ENCODE measurements at places on chromosomes 12 and 14.

GRCh38 chr12:104055686-104056388, 5.8 kb upstream of the GLT8D2 start:
- DNase-seq, result no peak

- no peak for DNase-seq
These were observed 5.8 kb downstream of the MARK3 start for GRCh38 chr14:103391048-103391447.

GRCh38 chr12:113537046-113537750, 65.5 kb upstream of the LHX5 start:
- no peak for DNase-seq

- DNase-seq, result no peak
These were observed 291.1 kb upstream of the TBX3 start for GRCh38 chr12:114974826-114975639.

- DNase-seq, result no peak
These were observed 546.6 kb upstream of the TBX3 start for GRCh38 chr12:115230606-115231005.

- DNase-seq, result no peak
These were observed 22.3 kb downstream of the MSRB3 start for GRCh38 chr12:65300679-65301349.

GRCh38 chr12:44063671-44064070, 227.8 kb downstream of the TMEM117 start:
- DNase-seq, result no peak

DNA sequence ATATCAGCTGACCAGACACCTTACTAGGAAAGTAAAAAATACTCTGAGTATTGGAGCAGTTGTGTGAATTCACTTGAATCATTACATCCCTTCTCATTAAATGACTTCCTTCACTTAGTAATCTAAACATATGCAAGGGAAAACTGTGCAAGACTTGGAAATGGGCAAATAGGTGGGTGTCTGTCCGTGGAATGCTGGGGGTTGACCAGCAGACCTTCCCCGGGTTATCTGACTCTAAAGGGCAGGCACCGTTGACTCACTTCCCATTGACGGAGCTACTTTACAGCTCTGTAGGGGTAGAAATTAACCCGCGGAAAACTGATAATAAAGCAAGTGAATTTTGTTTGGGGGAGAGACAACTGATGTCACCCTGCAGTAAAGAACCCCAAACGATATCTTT, 199.3 kb downstream of the TTC7B start:
- no peak for DNase-seq

DNA sequence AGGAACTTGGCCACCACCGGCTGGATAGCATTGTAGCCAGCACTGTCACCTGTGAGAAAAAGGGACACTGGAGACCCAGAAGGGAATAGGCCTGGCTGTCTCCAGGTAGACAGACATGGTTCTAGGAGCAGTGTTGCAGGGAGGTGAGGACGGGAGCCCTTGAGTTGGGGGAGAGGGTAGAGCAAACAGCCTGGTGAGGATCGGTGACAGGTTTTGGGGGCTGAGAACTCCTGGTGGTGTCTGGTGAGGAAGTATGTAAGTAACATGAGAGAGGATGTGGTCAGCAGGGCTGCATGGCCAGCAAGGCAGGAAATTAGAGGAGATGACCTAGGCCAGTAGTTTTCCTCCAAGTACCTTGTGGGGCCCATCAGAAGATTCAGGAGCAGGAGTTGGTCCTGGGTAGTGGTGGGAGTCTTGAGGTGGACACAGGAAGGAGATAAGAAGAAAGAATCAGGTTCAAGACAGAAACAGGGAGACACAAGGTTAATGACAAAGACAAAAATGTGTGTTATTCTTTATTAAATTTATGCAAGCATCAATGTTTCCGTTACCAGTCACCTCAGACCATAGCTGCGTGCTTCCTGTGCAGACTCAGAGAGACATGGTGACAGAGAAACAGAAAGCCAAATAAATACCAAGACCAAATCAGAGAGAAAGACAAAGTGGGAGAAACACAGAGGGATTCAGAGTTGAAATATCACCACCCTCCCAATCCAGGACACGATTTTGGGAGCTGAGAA, at the start of gene ARHGAP9:
Gene ARHGAP9 (minus strand): TSS at position 491 of the 740 bp plus-strand sequence. CDS start 460 bp downstream, at position 31.
- DNase-seq, result no peak

DNA sequence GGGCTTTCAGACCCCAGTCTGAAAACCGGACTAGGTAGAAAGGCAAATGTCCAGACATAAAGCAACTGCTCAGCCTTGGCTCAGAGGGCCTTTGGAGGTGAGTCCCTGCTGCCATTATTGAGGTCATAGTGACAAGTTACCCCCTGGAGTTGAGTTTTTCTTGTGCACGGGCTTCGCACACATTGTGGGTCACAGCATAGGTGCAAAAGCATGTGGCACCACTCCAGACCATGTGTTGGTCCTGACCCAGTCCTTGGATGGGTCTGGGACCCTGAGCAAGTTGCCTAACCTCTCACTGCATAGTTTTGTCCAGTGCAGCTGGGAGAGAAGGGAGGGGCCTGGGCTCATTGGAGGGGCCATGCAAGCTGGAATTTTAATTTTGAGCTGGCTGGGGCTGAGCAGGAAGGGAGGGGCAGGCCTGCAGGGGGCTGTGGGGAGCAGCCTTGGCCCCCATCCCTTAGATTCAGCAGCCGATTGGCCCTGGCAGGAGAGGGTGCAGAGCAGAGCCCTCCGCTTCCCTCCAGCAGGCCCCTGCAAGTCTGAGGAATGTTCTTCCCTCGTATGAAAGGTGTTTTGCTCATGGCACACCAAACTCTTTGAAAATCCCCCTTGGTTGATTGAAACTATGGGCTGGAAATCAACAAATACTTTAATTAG, 4.2 kb upstream of the KRT5 start:
- no peak for DNase-seq

GRCh38 chr12:53227836-53228235, 4.2 kb downstream of the RARG start:
- no peak for DNase-seq

DNA sequence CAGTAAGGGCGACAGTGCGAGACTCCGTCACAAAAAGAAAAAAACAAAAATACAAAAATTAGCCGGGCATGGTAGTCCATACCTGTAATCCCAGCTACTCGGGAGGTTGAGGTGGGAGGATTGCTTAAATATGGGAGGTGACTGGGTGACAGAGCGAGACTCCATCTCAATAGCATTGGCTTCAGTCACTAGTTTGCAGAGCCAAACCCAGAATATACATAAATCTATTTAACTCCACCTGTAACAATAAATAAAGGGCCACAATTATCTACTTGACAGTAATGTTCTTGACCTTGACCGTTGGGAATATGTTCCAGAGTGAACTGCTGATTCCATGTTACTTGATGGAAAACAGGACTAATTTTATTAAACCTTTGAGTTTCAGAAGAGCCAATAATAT, 198.9 kb upstream of the MDGA2 start:
- no peak for DNase-seq

DNA sequence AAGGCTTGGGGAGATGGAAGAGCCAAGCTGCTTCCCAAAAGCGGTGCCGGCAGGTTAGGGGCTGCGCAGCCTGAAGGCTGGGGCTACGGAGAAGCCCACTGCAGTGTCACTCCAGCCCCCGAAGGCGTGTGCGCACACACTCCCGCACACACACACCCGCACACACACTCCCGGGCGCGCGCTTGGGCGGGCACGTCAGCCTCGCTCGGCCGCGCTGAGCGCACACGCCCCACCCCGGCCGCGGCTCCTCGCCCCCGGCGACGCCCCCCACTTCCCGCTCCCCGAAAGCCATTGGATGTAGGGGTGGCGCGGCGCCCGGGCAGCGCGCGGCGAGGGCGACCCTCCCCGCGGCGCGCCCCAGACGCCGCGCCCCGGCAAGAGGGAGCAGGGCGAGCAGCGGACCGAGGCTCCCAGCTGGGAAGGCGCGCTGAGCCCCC, at the start of gene KCNK10:
Gene KCNK10 (minus strand): TSS at position 184 of the 437 bp plus-strand sequence. CDS start 471 bp downstream, outside the sequence.
- DNase-seq, result no peak

- DNase-seq, result no peak
These were observed 10.4 kb downstream of the NGB start for GRCh38 chr14:77260631-77261030.

GRCh38 chr12:108424816-108425215, 85.7 kb upstream of the CMKLR1 start:
- no peak for DNase-seq

Data from stimulated activated CD8-positive, alpha-beta memory T cell treated with anti-CD3 and anti-CD28 coated beads, Interleukin-12 subunit alpha, Interleukin-12 subunit beta, amount 100 ng/mL, for 4 hours (primary cell).